ENCODE measurements at places on chromosomes 4 and X. TPM values are rescaled to one million over a fixed set of nuclear protein-coding genes. Genes with fewer than 3 reads are reported as not detected.

POU3F4 gene
- total RNA-seq = not detected

ADGRL3 gene
- total RNA-seq = not detected

MAGEB17 gene
- total RNA-seq = not detected

PUDP gene
- 7.3 TPM for total RNA-seq

QRFPR gene
- total RNA-seq = not detected

SPANXC gene
- total RNA-seq = not detected

F9 gene
- not detected for total RNA-seq

RBM3 gene
- 376 TPM for total RNA-seq

HMGN5 gene
- not detected for total RNA-seq

PAGE2B gene
- total RNA-seq = not detected

GRCh38 chrX:37759351-37759750 lies 20.5 kb upstream of the CYBB start:
- no peak for DNase-seq

- no peak for DNase-seq
These were observed 18.6 kb upstream of the ZIC3 start for GRCh38 chrX:137547291-137547690.

- DNase-seq = peak; percentile 47
These were observed 22.8 kb downstream of the NDST4 start for GRCh38 chr4:115090483-115091075.

GRCh38 chr4:89528526-89529133 lies 221.0 kb upstream of the GPRIN3 start:
- DNase-seq = no peak

DNA sequence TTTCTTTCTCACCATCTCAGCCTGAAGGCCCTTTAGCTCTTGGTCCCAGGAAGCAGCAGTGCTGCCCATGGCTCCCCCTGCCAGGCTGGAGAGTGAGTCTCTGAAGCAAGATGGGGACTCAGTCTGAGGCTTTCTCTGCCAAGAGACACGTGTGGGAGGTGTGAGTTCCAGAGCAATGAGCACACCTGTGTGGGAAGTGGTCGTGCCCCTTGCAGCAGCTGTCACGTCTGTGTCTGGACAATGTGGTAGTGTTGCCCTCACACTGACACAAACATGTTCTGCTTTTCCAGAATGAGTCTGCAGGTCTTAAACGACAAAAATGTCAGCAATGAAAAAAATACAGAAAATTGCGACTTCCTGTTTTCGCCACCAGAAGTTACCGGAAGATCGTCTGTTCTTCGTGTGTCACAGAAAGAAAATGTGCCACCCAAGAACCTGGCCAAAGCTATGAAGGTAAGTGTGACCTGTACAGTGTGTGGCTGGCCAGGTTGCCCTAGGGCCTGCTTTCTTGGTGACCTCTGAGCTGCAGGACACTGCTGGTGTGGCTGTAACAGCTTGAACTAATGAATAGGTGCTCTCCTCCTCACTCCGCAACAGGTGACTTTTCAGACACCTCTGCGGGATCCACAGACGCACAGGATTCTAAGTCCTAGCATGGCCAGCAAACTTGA lies 1.9 kb downstream of the TACC3 start:
- DNase-seq = no peak

- DNase-seq = no peak
These were observed 44.7 kb downstream of the GALNT7 start for GRCh38 chr4:173213296-173213695.

GRCh38 chrX:135009838-135010237 lies 12.5 kb downstream of the RTL8B start:
- no peak for DNase-seq

GRCh38 chr4:11497972-11498371 lies 69.3 kb upstream of the HS3ST1 start:
- no peak for DNase-seq

GRCh38 chr4:113157086-113157857 lies 107.8 kb downstream of the ANK2 start:
- no peak for DNase-seq

- no peak for DNase-seq
These were observed 35.6 kb downstream of the PAK3 start for GRCh38 chrX:111131572-111131971.

DNA sequence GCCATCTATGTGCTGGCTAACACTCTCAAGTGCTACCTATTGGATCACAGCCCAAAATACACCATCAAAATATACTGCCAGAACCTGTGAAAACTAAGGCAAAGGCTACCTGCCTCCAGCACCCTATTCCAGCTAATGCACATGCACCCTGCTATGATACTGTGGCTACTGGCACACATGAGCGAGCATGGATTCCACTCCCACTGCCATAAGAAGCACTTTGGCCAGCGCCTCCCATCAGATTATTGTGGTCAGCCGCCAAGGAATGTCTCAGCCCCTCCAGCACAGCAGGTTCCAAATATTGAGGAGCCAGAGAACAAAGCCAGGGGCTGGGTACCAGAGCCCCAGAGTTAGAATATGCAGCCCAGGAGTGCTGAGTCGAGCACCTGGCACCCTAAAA lies 32.5 kb upstream of the TMPRSS11F start:
- no peak for DNase-seq

GRCh38 chr4:25112995-25113380 lies 47.3 kb downstream of the SEPSECS start:
- DNase-seq = no peak

DNA sequence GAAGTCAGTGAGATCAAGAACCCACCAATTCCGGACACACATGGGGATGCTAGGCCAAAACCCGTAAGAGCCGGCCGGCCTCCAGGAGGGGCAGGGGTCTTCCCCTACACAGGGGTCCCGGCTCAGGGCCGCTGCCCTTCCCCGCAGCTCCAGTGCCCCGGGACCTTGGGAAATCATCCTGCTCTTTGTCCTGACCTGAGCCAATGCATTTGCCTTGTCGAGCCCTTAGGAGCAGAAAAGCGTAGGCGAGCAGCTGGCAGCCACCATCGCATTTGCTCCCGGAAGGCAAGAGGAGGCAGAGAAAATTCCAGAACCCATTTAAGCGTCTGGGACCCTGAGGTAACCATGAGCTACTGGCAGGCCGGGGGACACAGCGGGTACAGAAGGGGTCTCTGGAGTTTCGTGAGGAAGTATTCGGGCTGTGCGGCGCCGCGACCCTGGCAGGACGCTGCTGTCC lies 7.4 kb upstream of the TNIP2 start:
- DNase-seq = no peak

GRCh38 chr4:15934259-15934658 lies 4.3 kb downstream of the FGFBP1 start:
- DNase-seq = no peak

DNA sequence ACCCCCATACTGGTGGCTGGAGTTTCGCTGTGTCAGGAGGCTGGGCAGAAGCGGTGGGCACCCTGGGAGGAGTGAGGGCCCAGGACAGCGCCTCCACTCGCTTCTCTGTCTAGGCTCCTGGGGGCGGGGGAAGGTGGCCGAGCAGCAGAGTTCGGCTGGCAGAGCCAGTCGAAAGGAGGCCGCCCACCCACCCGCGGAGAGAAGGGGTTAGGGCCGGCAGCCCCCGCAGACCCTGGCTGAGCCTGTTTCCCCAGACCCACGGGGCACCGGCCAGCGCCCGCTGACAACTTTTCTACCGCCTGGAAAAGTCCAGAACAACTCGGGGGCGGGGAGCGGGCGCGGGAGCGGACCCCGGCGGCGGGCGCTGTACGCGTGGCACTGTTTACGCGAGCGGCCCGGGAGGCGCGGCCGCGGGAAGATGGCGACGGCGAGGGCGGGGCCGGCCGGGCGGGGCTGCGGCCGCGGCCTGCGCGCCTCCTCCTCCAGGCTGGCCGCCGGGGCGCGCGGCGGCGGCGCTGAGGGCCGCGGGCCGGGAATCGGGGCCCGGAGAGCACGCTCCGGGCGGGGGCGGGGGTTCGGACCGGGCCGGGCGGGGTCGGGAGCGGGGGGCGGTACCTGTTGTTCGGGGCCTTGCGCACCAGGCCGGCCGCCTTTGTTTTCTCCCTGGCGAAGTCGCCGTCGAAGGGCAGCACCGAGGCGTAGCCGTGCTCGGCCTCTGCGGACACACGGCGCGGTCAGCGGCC lies 628 bp downstream of the MXD4 start:
- DNase-seq = no peak

DNA sequence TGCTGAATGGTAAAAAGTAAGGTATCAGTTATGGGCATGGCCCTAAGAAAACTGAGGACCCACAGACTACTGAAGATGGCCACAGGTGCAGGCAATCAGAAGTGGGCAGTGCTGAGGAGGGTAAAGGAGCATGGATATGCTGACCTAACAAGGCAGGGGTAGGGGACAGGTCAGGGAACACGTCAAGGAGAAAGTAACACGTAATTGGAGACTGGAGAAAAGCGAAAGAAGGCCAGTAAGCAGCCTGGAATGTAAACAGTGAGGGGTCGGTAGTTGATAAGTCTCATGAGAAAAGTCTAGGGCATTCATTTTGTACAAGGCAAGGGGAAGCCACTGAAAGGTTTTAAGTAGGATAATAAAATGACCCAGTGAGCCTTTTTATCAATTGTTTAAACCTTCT lies 153.3 kb downstream of the PRDM5 start:
- DNase-seq = no peak

GRCh38 chrX:153611298-153612095 lies 12.6 kb upstream of the CCNQ start:
- DNase-seq = no peak

All from G401 (cell line).